ENCODE measurements at places on chromosomes 1 and 21. TPM values are rescaled to one million over a fixed set of nuclear protein-coding genes. Genes with fewer than 3 reads are reported as not detected.

DNA sequence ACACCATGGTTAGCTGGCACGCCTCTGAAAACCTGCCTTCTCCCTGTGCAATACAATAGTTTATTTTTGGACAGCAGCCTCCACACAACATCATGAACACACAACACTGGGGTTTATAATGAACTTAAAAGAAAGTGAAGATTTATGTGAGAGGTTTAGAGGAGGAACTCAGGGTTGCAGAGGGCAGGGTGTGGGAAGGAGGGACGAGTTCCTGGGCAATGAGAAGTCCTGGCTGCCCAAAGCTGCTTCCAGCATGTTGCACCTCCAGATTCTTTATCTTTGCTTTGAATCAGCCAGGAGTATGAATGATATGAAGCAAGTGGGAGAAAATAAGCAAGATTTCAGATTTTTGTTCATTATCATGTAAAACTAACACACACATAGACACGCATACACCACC lies 11.3 kb upstream of the LRRC8D start:
- peak; percentile 78 for DNase-seq

The MAP1LC3C gene
- 0.23 TPM for polyA plus RNA-seq

- DNase-seq: no peak
These were observed 334.7 kb upstream of the POU3F1 start for GRCh38 chr1:38381256-38381655.

DNA sequence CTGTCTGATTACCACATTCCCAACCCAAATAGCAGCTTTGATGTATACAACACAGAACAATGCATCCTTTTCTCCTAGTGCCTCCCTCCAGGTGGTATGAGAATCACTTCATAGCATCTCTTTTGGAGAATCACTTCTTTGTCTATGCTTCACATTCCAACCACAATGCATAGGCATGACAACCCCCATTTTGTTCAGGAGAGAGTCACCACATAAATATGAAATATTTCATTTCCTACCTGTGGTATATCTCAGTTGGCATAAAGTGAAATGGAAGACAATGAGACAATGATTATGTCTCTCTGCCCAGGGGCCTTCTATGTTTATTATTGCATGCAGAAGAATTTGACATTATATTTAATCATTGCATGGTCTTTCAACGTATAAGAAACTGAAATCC lies 112.2 kb downstream of the BRINP2 start:
- DNase-seq: no peak

The RGL1 gene
- 9.7 TPM for polyA plus RNA-seq

The UBXN10 gene
- not detected for polyA plus RNA-seq
